ENCODE measurements at places on chromosomes 3 and 15.

- DNase-seq, result no peak
Measured at GRCh38 chr15:55532944-55533343, 24.9 kb upstream of the DNAAF4 start.

GRCh38 chr3:66822186-66823008, 175.7 kb upstream of the KBTBD8 start:
- peak; percentile 77 for DNase-seq

GRCh38 chr3:150635526-150635925, 32.4 kb downstream of the SELENOT start:
- DNase-seq, result no peak

DNA sequence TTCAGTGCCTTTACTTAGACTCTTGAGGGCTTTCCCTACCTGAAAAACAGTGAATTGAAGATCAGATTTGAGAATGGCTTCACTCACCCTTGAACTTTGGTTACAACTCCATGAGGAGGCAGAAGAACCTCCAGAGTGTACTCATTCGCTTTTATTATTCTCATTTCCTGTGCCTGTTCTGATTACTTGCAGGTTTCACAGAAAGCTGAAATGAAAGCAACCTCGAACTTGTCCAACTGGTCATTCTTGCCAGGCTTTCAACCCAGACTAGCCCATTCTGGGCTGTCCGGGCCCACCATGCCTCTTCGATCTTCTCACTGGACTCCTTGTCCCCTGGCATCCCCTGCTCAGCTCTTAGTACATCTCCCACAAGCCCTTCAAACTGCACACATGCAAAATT, 20.2 kb upstream of the THUMPD3 start:
- DNase-seq, result no peak

DNA sequence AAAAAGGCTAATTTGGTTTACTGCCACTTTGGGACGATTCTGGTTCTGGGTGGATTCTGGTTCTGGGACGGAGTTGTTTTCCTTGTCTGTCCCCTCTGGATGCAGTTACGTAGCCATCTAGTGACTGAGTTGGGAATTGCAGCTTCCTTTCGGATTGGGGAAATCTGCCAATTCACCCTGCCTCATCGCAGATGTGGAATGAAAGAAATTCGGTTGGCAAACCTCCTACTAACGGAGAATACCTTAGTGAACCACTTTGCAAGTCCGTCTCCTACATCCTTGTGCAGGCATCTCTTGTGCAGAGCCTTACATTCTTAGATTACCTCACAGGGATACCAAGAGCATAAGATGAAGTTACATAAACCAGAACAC, 31.5 kb upstream of the AP4E1 start:
- DNase-seq, result peak; percentile 63

Measured in WERI-Rb-1 (cell line).